ENCODE measurements at places on chromosomes 12 and 14.

- DNase-seq: no peak
These were observed 195.0 kb downstream of the SYT1 start for GRCh38 chr12:79059557-79059956.

GRCh38 chr12:64256166-64256800 is 34.2 kb upstream of the KICS2 start:
- DNase-seq: peak; percentile 50

GRCh38 chr12:88308825-88309224 is 166.7 kb downstream of the TMTC3 start:
- no peak for DNase-seq

- peak; percentile 10 for DNase-seq
These were observed 29.0 kb downstream of the PTPRQ start for GRCh38 chr12:80472911-80473500.
